Activated CD8-positive, alpha-beta T cell treated with anti-CD3 and anti-CD28 coated beads, Interleukin-2, amount 10 ng/mL, durations not matched to agents 7 days and 5 days (primary cell): ENCODE measurements at places on chromosomes 12 and 14. TPM values are rescaled to one million over a fixed set of nuclear protein-coding genes. Genes with fewer than 3 reads are reported as not detected.

GRCh38 chr12:81627336-81628189 lies 131.6 kb downstream of the PPFIA2 start:
- no peak for DNase-seq

DNA sequence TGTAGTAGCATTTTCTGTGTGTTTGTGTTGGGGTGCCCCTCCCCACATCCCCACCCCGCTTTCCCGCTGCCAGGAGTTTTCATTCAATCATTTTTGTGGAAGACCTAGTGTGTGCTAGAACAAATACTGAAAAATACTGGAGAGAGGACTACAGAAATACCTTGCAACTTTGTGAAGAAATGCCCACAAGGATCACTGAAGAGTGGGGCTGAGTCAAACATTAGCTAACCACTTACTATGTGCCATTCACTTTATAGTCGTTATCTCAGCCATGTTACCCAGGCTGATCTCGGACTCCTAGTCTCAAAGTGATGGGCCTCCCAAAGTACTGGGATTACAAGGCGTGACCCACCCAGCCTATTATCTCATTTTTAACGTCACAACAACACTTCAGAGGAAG lies 559 bp upstream of the LMBR1L start:
- no peak for DNase-seq

TAC3 gene
- total RNA-seq, result not detected

CCDC175 gene
- not detected for total RNA-seq

- DNase-seq, result no peak
Measured at GRCh38 chr12:38124247-38125012, 192.1 kb upstream of the ALG10B start.

- DNase-seq, result no peak
Measured at GRCh38 chr12:94705676-94706075, 55.3 kb upstream of the TMCC3 start.

GRCh38 chr14:93532541-93532940 lies 101.8 kb downstream of the UNC79 start:
- no peak for DNase-seq

GEMIN2 gene
- total RNA-seq, result 26.7 TPM

DNA sequence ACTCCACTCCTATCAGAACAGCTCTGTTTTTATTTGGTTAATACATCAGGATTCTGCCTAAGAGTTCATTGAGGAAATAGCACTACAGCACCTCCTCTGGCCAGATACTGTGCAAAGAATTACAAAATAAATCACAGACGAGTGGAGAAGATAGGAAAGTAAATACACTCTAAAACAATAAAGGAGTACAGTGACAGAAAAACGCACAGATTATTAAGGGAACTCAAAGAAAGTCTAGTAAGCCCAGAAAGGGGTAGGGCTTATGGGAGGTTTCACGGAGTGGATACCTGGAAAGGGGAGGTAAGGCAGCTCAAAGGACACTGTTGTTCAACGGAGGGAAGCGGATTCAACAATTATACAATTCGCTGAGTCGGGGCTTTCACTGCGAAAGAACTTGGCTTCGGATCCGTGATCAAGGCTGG lies 5.5 kb downstream of the OR10AD1 start:
- DNase-seq, result peak; percentile 46

SLC8A3 gene
- total RNA-seq, result not detected

GRCh38 chr14:22987291-22987690 lies 4.9 kb upstream of the AJUBA start:
- DNase-seq, result no peak

DNA sequence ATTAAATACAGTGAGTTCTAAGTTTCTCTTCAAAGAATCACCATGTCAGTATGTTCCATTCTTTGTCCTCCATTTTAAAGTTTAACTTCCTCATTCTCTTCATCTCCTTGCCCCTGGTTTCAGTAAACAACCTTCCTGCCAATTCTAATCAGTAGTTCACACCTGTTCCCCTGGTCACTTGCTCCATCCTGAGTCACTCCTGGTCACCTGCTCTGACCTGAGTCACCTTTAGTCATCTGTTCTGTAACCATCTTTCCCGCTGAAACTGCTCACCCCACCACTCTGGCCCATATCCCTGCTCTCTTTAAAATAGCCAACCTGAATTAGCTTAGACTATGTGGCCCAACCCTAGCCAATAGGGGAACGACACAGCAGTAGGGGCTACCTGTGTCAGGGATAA lies 1447.4 kb upstream of the TMEM132C start:
- DNase-seq, result no peak

CIROP gene
- not detected for total RNA-seq
